ENCODE measurements at places on chromosomes 2 and 18.
A peak's percentile ranks its signal among the peaks of the same experiment; 100 is the strongest.

DNA sequence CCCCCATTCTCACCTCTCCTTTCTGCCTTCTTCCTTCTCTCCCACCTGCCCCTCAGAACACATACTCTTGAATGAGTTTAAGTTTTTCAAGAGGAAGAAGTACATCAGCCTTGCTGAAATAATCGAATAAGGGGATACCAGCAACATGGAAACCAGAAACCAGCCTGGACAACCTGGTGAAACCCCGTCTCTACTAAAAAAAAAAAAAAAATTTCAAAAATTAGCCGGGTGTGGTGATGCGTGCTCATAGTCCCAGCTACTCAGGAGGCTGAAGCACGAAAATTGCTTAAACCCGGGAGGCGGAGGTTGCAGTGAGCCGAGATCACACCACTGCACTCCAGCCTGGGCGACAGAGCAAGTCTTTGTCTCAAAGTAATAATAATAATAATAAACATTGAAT is 75.0 kb upstream of the SLC1A4 start:
- no peak for DNase-seq

DNA sequence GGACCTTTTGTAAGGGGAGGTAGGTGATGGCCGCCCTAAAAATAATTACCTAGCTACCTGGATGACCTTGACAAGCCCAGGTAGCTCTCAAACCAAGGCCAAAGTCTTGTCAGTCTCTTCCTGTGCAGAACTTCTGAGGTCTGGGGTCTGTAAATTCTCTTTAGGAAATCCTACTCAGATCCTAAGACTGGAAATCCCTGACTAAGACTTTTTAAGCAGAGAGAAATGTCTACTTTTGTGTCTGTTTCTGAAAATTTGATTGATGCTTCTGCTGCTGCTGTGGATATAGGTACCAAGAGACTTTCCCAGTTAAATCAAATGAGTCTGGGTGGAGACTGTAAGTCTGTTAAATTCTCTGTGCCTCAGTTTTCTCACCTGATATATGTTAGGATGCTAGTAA is 36.9 kb upstream of the SIX3 start:
- DNase-seq = no peak

DNA sequence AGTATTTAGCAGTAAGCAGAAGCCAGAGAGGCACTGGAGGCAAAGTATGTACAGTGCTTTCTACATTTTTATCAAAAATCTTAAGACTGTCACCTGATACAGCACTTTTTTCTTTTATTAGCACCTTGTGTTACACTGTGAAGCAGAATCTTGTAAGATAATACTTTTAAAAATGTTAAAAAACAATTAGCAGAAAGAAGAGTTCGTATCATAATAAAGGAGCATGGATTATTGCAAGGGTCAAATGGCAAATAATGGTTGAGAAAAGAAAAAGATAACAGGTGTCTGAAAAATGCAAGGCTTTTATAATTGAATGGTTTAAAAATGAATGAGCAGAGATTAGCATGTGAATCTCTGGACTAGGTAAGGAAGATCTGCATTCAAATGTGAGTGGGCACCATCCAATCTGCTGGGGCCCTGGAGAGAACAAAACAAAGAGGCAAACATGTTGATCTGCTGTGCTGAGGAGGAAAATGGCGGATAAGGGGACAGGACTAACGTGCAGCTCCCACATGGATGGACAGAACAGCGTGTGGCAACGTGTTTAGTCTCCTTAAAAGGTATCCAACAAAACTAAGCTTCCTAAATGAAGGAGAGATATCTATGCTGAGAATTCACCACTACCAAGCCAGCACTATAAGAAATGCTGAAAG is 9.5 kb downstream of the CEBPZOS start:
- no peak for DNase-seq

DNA sequence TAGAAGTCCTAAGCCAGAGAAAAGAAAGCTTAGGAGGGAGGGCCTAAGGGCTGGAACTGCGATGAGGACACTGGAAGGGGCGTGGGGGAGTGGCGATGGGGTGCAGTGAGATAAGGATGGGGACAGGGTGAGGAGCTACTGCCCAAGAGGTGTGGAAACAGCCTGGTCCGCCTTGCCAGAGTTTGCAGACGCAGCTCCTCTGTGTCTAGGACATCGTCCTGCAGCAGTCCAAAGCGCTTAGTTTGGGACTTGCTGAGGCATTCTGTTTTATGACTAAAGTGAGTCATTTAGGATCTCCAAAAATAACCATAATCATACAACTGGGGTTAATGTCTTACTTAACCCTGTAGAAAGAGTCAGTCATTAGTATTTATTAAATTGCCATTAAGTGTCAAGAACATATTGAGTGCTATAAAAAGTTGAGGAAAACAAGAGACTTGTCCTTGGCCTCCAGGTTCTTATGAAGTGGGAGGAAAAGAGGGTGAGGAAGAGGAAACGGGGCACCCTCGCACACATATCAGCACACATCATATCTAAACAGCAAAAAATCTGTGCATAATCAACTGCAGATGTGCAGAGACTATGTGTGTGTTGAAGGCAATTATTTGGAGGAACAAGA is 74.8 kb downstream of the CDK15 start:
- no peak for DNase-seq

DNA sequence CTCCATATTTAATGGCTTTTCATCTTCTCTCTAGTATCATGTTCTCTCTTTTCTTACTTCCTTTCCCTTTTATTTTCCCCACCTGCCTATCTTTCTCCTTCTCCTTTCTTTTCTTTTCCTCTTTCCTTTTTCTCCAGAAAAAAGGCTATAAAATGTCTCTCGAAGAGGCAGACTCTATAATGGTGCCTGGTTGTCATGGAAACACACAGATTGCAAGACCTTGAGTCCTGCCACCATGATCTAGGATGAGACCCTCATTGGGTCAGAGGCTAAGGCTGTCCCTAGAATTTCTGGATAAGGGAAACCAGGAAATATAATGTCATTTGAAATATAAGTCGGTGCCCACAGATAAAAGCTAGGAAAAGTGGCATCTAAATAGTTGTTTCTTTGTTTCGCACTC is 36.5 kb upstream of the LHCGR start:
- DNase-seq = no peak

- DNase-seq = no peak
These were observed 133.6 kb downstream of the GULP1 start for GRCh38 chr2:188425266-188425665.

- DNase-seq = no peak
These were observed 114.0 kb downstream of the NOL10 start for GRCh38 chr2:10575609-10576280.

GRCh38 chr2:173963323-173963816 is 1.8 kb downstream of the SP3 start:
- no peak for DNase-seq

- no peak for DNase-seq
These were observed 30.1 kb upstream of the MBOAT2 start for GRCh38 chr2:9033385-9034168.

GRCh38 chr18:71846716-71847115 is 697.4 kb downstream of the CBLN2 start:
- DNase-seq = no peak

GRCh38 chr2:158120664-158121641 is 19.3 kb downstream of the UPP2 start:
- no peak for DNase-seq

GRCh38 chr2:37907501-37908225 is 17.4 kb upstream of the RMDN2 start:
- no peak for DNase-seq

GRCh38 chr2:14967729-14968128 is 335.2 kb downstream of the LRATD1 start:
- no peak for DNase-seq

DNA sequence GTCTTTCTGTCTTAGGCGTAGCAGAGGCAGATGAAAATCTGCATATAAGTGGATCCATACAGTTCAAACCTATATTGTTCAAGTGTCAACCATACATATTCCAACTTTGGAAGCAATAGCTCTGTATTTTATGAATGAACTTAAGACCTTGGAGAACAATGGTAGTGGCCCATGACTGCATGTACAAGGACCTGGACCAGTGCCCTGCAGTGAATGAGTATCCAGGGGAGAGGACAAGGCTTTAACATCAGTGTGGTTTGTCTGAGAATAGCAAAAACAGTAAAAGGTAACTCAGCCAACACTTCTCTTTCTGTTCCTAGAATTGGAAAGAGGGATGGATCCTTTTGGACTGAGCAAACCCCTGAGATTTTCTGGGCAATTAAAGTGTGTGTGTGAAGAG is 230.8 kb upstream of the LINC00305 start:
- no peak for DNase-seq

GRCh38 chr18:48754993-48755473 is 195.7 kb downstream of the SMAD7 start:
- no peak for DNase-seq

- no peak for DNase-seq
These were observed 25.9 kb upstream of the CXCR4 start for GRCh38 chr2:136143603-136144451.

- no peak for DNase-seq
These were observed 33.3 kb downstream of the SPP2 start for GRCh38 chr2:234083572-234084348.

DNA sequence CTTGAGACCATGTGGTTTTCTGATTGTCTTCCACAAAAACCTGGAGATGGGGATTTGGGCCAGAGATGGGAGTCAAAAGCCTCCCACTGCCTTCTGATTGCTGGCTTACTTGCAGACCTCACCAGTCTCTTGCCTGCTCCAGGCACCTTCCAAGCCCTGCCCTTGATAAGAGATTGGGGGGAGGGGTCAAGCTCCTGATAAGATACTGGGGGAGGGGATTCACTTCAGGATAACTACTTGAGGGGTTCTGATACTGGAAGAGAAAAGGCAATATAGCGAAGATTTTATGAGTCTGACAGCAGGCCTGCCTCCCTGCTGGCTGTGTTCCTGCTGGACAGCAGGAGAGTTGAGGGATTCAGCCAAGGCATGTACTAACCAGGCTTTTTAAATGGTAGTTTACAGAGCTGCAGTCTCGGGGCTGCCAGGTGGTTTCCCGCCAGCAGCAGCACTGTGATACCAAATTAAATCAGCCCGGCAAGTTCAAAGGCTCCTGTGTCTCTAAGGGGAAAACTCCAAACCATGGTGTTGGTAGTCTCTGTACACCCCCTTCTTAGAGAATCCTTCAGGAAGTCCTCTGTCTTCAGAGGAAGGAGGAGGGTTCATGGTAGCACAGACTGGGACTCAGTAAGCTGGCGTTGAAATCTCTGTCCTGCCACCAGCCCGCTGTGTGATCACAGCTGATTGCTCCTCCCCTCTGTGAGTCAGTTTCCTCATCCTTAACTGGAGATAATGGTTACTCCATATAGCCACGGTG is 58.3 kb downstream of the FBXO36 start:
- no peak for DNase-seq

DNA sequence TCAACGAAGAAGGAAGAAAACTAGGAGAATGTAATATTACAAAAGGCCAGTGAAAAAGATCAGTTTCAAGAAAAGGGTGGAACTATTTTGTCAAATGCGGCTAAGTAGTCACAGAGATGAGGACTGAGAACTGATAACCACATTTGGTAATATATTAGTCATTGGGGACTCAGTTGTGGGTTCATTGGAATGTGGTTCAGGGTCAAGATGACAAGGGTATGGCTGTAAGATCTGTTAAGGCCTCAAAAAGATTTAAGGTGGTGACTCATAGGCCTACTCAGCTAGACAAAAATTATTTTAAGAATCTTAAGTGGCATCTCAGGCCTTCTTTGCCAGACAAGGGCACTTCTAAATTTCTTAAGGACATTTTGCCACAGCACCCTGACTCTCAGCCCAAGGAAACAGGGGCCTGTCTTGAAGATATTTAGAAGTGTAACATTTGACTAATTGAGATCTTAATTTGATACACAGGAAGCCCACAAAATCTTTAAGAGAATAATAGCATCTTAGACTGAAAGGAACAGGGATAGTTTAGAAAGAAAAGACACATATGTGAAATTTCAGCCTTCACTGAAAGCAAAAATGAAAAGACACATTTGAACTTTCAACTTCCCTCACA is 81.3 kb downstream of the STRADB start:
- no peak for DNase-seq

DNA sequence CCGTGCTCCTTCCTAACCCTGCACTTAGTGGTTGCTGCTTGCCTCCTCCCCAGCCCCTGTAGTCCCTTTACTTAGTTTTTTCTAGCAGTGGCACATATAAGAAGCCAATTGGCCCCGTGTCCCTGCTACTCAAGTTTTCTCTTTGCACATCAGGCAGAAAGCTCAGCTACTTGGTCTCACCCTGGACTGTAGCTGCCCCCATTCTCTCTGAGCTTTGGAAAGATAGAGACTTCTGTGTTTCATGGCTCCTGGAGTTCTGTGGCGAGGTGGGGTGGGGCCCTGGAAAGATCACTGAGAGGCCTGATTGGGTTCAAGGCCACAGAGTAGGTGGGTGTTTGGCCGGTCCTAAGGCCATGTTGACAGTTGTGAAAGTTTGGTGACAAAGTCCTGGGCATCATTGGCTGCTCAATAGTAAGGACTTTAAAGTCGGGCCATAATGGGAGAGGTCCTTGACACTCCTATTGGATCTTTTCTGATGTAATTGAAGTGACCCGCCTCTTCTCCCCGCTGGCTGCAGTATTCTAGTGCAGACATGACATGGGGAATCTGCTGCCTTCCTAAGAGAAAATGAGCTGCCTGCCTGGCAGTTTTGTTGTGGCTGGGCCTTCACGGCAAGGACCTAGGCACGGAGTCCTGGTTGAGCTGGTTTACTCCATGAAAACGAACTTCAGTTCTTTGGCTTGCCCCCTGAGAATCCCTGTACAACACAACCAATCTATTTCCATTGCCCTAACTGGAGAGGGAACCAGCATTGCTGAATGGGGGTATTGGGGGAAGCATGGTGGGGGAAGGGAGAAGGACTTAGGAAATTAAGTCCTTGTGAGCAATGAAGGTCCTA is 26.2 kb upstream of the CYP27A1 start:
- no peak for DNase-seq

GRCh38 chr2:177171418-177171865 is 41.2 kb upstream of the HNRNPA3 start:
- DNase-seq = no peak

- DNase-seq = peak; percentile 35
These were observed 1.0 kb downstream of the MARS2 start for GRCh38 chr2:197705912-197706838.

GRCh38 chr2:41972179-41972578 is 75.6 kb upstream of the PKDCC start:
- DNase-seq = no peak

GRCh38 chr18:69261406-69261805 is 139.3 kb upstream of the DOK6 start:
- no peak for DNase-seq

GRCh38 chr18:45652303-45653080 is 37.2 kb downstream of the SLC14A2 start:
- no peak for DNase-seq

DNA sequence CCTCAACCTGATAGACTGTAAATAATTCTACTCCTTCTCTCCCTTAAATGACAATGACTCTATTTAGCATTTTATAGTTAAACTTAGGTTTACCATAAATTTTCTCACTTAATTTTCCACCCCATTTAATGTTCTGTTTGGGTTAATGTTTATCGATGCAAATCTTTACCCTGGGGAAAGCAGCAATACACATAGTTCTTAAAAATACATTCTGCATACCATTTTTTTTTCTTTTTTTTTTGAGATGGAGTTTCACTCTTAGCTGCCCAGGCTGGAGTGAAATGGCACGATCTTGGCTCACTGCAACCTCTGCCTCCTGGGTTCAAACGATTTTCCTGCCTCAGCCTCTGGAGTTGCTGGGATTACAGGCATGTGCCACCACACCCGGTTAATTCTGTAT is 14.0 kb downstream of the STAM2 start:
- no peak for DNase-seq
